ENCODE measurements at places on chromosomes 13 and 19.

DNA sequence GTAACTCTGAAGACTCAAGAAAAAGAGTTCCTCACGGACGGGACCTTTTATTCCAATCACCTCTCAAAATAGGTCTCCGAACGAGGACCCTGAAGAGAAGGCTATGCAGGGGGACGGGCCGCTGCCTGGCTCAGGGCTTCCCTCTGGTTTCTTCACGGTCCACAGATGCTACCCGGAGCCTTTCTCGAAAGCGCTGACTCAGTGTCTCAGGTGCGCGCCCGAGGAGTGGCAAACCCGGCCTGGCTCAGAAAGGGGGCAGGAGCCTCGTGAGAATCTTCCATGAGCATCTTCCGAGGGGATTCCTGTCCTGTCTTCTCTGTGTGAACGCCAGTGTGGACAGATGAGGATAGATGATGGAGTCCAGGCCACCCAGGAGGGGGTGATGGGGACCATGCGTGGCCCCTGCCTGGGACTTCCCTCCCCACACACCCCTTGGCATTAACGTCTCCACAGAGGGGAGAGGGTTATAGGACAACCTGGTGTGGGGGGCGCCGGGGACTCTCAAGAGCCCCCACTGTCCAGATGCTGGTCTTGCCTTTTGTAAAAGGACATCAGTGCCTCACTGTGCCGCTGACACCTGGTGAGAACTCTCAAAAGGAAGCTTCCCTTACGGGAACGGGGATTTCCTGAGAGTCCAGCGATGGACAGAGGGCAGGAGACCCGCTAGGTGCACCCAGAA lies 16.5 kb downstream of the LSM4 start:
- DNase-seq, result no peak

GRCh38 chr13:77815330-77815729 lies 103.3 kb downstream of the EDNRB start:
- no peak for DNase-seq

- no peak for DNase-seq
Measured at GRCh38 chr19:34512254-34512822, 30.8 kb downstream of the WTIP start.

GRCh38 chr13:26133286-26133685 lies 81.5 kb upstream of the SHISA2 start:
- peak; percentile 20 for DNase-seq

GRCh38 chr13:30873499-30873898 lies 32.6 kb upstream of the MEDAG start:
- no peak for DNase-seq

DNA sequence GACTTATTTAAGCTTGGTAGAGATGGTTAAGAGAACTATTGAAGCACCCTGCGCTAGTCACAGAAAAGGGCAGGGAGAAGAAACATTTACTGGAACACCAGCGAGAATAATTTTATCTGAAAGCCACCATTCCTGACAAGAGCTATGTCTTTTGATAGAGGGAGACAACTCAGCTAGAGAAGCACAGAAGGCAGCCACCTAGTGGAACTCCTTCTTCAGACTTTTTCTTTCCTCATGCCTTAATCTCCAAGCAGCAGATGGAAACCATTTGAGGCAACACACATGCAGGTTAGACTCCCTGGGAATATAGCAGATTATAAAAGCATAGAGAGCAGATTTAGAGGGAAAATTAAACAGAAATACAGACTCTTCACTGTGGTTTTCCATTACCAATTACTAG lies 813.4 kb downstream of the SLITRK6 start:
- DNase-seq, result no peak

- DNase-seq, result no peak
Measured at GRCh38 chr13:29846475-29847256, 3.8 kb downstream of the UBL3 start.

DNA sequence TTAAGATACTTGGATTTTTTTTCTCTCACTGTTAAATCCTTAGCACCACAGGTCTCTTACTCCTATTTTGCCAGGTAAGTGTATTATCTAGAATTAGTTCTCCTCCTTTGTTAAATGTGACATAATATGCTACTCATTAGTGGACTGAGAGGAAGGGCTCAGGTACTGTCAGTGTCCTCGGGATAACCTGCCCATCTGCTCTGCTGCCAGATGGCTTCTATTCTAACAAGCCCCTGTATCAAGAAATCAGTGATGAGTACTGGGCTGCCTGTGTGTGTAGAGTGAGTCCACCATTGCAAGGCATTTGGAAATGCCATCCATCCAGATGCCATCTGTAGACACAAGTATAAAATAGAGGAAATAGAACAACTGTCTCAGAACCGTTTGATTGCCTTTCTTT lies 209.6 kb downstream of the ATP8A2 start:
- no peak for DNase-seq

GRCh38 chr19:49664171-49665035 lies 1.3 kb downstream of the IRF3 start:
- DNase-seq, result peak; percentile 72

GRCh38 chr19:47152205-47152604 lies 21.6 kb downstream of the SAE1 start:
- DNase-seq, result no peak

DNA sequence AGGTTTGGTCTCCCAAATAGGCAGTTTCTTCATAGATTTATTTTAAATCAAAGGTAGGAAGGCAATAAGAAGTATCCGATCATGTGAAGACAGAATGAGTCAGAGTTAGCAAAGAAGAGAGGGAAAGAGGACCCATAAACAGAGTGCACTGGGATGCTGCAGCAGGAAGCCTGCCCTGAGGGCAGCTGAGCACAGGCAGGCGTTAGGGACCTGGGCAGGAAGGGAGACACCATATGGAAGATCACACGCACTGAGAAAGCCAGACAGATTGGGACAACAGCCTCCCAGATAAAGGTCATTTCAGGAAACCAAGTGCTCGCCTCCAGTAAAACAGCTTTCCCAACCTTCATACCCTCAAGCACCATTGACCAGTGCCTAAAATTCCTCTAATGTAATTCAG lies 598.0 kb downstream of the EFNB2 start:
- DNase-seq, result no peak

- DNase-seq, result no peak
Measured at GRCh38 chr13:78587395-78587794, 16.0 kb downstream of the POU4F1 start.

GRCh38 chr19:46806656-46807055 lies 18.3 kb upstream of the SLC1A5 start:
- no peak for DNase-seq

- DNase-seq, result no peak
Measured at GRCh38 chr13:102626928-102627327, 30.1 kb downstream of the TPP2 start.

DNA sequence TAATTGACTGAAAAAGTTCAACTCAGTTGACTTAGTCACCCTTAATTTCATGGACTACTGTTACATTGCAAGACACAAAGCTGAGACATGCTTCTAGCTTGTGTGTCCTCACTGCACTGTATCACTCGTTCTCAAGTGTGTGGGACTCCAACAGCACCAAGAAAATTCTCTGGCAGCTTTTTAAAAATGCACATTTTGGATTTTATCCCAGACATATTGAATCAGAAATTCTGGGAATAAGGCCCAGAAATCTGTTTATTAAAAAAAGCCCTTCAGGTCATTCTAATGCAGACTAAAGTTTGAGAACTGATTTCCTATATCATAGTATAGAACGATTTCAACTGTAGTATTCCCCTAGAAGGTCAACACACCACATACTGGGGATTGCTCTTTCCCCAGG lies 1485.3 kb downstream of the PCDH9 start:
- no peak for DNase-seq

GRCh38 chr13:60407095-60407494 lies 10.1 kb downstream of the TDRD3 start:
- DNase-seq, result no peak

DNA sequence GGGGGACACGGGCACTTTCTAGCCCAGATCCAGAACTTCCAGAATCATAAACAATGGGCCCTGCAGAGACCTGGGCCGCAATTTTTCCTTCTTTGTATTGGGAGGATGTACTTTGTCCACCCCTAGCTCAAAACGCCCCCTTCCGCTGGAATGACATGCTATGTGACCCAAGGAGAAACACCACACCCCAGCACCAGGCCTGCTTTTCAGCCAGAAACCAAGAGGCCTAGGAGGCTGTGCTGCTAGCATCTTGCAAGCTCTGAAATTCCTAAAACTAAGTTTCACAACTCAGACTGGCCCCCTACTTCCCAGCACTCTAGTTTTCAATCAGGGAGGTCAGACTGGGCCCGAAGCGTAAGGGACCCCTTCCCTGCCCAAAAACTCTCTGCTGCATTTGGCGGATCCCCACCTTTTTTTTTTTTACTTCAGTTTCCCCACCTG lies 538 bp downstream of the LSM4 start:
- no peak for DNase-seq

GRCh38 chr19:10468133-10468532 lies 35.0 kb downstream of the KEAP1 start:
- no peak for DNase-seq

DNA sequence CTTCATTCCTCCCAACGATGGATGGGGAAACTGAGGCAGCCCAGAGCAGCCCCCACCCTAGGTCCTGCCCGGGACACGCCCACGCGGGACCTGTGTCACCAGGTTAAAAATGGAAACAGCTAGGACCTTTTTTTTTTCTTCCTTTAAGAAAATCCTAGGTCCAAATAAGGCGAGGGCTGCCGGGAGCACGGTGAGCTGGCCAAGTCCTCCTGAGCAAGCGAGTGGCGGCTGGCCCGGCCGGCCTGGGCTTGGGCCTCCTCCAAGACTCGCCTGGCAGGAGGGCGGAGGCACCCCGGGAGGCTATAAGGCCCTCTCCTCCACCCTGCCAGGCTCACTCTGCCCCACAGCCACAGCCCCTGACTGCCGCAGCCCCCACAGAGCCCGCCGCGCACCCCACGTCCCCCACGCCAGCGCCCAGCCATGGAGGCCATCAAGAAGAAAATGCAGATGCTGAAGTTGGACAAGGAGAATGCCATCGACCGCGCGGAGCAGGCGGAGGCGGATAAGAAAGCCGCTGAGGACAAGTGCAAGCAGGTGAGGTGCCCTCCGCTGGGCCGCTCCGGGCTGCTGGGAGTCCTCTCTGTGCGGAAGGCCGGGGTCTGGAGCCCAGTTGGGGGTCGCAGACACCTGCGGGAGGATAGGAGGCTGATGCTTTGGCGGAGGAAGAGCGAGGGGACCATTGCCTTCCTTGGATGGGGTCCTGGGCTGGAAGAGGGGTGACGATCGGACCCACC lies 8.9 kb upstream of the TPM4 start:
- no peak for DNase-seq

Data from NCI-H2029 treated with DMSO at 0.1 percent for 48 hours (cell line).